Cerebellum (tissue), 4 donors: ENCODE measurements at places on chromosomes 4 and X.

GRCh38 chr4:165472943-165473676, 94.3 kb downstream of the CPE start:
- DNase-seq: no peak

GRCh38 chrX:28398342-28398741, 188.9 kb upstream of the IL1RAPL1 start:
- DNase-seq: no peak

DNA sequence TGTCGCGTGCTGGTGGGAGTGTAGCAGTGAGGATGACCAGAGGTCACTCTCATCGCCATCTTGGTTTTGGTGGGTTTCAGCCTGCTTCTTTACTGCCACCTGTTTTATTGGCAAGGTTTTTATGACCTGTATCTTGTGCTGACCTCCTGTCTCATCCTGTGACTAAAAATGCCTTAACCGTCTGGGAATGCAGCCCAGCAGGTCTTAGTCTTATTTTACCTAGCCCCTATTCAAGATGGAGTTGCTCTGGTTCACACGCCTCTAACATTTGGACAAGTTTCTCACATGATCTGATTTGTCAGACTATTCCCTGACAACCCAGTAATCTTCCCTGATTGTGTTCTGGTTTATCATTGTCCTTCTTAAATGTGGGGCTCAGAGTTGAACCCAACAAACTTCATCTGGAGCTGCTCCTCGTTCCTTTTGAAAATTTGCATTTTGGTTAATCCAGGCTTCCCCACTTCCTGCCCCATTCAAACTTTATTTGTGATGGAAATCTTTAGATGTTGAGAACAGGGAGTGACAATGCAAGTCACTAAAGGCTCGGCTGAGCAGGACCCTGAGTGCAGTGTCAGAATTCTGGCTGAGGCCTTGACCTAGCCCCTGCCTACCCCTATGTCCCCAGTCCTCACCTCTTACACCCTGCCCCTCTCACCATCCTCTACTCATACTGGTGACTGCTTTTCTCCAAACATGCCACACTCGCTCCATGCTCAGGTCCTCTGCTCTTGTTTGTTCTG, 226.8 kb downstream of the STIM2 start:
- DNase-seq: no peak

- no peak for DNase-seq
Measured at GRCh38 chr4:145302725-145303124, 122.3 kb upstream of the OTUD4 start.

DNA sequence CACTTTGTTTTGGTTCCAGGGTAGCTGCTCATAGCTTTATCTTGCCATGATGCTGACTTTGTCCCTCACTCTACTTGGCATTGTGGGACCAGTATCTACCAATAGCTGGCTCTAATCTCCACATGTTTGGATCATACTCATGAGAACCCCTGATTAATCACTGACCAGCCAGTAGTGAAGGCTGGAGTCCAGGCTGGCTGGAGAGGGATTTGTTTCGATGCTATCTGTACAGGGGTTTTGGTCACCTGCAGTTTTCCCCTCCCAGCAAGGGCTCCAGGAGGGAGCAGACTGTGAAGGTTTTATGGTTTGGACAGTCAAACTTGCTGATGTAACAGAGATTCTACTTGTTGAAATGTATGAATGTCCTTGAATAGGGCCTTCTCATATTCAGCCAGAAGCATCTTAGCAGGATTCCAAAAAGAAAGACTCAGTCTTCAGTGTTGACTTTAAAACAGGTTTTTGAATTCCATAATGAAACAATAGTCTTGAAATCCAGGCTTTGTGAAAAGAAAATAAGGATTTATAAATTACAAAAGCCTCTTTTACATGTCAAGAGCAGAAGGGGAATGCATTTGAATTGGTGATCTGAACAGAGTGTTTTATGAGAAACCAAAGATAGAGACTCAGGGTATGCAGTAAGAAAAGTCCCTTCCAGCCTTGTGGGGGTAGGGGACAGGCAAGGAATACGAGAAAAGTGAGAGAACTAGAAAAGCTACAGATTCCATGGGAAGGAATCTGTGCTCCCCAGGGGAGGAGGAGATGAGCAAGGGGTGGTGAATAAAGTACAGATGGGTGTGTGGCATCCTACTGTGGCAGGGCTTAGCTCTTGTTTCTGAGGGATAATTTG, 103.1 kb upstream of the SHISA3 start:
- DNase-seq: no peak

- DNase-seq: no peak
Measured at GRCh38 chrX:4043951-4044350, 330.5 kb upstream of the PRKX start.

- DNase-seq: no peak
Measured at GRCh38 chr4:114690571-114690970, 92.0 kb downstream of the UGT8 start.

GRCh38 chr4:76704133-76704881, 193.6 kb downstream of the SOWAHB start:
- no peak for DNase-seq

GRCh38 chrX:103742339-103742738, 31.6 kb downstream of the TMEM31 start:
- no peak for DNase-seq

DNA sequence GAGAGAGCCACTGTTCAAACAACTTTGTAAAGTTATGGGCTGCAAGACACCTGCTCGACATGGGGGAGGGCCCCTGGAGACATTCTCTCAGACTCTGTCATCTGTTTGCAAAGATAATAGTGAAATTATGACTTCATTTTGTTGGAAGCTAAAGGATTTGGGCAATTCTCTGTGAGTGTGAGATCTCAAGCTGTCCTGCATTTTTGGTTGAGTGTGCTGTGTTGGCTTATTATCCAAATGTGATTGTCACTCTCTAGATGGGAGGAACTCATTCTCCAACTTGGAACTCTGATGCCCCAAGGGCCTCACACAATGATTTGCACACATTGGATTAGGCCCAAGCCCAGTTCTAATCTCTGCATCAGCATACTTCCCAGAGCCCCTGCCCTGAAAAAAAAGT, 63.7 kb downstream of the STK32B start:
- no peak for DNase-seq

DNA sequence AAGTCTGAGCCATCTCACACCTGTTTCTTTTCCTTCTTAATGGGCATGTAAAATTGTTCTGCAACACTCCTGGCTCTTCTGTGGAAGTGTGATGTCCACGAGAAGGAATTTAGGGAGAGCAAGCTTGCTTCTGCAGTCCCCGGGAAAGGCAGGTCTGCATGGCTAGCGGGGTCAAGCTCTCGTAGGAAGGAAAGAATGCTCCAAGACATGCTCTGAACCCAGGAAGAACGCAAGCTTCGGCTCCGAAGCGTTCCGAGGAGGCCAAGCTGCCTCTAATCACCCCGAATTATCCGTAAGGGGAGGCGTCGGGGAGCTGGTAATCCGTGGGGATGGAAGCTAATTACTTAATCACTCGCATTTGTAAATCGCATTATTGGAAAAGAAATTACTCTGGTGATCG, 177.7 kb downstream of the CRLF2 start:
- DNase-seq: no peak

- no peak for DNase-seq
Measured at GRCh38 chrX:110038900-110039299, 36.0 kb downstream of the TMEM164 start.

DNA sequence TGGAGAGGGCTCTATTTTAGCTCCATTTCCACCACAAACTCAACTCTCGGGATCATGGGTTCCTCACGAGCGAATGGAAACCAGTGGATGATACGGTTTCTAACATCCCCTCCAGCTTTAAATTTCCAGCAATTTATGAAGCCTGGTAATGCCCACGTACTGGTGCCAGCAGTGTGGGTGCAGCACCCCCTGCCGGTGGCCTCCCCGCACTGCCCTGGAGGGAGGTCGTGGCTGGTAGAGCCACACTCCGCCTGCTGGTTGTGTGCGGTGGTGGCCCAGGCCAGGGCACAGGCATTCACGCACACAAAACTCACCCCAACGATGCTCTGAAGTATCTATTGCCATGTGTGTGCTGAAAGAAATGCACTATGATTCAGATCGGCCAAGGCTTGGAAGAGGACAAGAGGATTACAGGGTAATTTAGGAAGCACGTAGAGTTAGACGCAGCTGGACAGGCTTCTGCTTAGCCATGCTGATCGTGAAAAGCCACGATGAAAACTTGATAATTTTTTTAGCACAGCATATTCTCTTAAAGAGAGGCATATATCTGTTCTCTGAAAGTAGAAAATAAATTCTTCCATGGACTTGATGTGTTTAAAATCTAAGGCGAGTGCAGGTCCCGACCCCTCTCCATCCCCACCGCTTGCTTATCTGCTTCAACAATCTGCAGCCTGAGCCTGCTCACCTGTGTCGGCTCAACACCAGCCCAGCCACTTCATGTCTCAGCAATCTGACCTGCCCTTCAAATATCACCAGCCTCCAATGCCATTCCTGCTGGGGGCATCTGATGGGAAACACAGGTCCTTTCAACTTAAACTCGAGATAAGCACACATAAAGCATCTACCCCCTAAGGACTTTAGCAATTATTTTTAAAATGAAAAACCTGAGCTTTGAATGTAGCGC, 59.1 kb downstream of the SCD5 start:
- DNase-seq: no peak

DNA sequence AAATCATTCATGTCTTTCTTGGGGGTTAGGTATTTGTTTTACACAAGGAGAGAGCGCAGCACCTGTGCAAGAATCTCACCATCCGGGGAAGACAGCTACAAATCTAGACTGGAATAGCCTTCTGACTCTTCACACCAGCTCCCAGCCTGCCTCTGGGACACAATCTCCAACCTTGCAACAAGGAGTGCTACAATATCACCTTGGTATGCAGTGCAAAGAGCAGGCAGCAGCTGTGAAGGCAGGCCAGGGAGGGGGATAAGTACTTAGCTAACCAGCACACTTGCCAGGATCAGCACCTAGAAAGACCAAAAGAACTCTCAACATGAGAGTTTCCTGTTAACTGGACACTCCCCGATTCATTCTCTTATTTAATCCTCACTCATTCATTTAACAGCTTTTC, 235.3 kb downstream of the AR start:
- no peak for DNase-seq

DNA sequence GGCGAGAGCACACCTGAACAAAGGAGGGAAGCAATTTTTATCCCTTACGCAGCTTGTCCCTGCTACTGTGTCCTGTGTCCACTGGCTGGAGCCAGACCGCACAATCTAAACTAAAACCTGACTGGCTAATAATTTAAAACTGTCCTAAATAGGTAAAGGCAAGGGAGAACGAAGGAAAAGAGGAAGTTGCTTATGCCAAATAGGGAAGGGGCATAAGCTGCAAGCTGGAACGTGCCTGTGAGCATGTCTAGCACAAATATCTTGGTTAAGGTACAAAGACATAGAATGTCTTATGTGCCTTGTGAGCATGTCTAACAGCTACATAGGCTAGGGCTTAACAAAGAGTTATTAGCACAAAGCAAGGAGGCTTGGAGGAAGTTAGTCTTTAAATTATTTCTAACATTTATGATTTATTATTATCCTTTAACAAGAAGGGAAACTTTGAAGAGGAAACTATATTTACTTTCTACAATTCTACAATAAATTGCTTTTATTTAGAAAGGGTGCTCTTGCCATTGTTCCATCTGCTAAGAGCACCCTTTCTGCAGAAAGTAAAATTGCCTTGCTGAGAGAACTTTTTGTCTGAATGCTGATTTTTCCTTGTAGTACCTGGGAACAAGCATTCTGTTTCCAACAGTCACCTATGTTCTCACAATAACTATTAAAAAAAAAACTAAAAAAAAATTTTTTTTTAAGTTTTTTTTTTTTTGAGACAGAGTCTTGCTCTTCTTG, 80.6 kb upstream of the CBR4 start:
- no peak for DNase-seq

- DNase-seq: no peak
Measured at GRCh38 chr4:11497972-11498371, 69.3 kb upstream of the HS3ST1 start.

GRCh38 chr4:2484993-2485392, 16.1 kb downstream of the RNF4 start:
- DNase-seq: no peak

DNA sequence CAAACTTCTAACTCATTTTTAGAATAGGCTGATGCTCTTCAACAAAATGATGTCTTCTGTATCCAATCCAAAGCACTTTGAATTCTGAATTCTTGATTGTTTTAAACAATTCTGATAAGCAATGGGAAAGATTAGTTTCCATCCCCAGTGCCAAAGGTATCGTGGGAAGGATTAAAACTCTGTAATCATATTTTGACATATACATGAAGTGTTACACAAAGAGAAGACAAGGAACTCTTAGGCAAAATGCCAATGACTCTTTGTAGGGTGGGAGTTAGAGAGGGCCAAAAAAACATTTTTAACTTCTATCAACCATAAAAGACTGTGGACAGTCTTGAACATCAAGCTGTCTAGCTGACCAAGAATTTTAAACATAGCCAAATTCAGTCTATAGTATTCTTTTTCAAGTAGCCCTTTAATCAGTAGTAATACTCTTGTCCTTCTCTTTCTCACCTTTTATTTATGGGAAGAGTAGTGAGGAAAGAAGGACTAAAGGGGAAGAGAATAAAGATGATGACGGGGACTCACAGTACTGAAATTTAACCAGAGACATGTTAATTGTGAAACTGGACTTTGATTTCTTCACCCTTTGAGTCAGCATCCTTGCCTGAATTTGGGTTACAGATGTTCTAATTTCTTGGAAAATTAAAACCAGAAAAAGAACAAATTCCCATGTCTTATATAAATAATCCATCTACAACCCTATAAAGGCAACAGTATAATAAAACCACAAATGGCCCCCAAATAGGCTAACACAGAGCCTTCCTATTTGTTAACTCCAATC, 51.8 kb upstream of the VEGFD start:
- no peak for DNase-seq

GRCh38 chr4:136687596-136687995, 844.7 kb downstream of the PCDH18 start:
- DNase-seq: no peak

DNA sequence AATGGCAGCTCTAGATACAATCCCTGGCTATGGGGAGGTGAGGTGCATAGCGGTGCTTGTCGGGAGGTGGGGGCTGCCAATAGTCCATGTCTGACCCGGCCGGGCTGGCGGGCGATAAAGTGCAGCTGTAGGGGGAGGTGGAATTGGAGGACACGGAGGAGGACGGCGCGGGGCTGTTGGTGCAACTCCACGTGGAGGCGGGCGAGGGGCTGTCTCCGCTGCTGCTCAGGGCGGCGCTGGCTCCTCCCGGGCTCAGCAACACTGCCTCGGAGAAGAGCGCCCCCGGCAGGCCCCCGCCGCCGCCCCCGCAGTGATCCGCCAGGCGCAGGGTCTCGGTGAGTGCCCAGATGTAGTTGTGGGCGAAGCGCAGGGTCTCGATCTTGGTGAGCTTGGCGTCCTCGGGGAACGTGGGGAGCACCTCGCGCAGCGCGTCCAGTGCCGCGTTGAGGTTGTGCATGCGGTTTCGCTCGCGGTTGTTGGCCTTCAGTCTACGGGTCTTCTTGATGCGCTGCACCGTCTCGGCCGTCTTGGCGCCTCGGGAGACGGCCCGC, 1.3 kb downstream of the NEUROG2 start:
- no peak for DNase-seq

DNA sequence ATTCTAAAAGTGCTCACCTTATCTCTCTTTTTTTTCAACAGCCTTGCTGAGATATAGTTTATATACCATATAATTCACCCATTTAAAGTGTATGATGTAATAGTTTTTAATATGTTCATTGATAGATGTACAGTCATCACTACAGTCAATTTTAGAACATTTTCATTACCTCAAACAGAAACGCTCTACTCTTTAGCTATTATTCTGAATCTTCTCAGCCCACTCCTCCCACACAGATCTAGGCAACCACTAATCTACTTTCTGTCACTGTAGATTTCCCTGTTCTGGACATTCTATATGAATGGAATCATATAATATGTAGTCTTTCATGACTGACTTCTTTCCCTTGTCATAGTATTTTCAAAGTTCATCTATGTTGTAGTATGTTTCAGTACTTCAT, 22.6 kb downstream of the MND1 start:
- no peak for DNase-seq
